ENCODE measurements at places on chromosomes 5 and 9. TPM values are rescaled to one million over a fixed set of nuclear protein-coding genes. Genes with fewer than 3 reads are reported as not detected.
A peak's percentile ranks its signal among the peaks of the same experiment; 100 is the strongest.

- DNase-seq, result peak; percentile 62
Measured at GRCh38 chr5:133991171-133991910, 13.4 kb downstream of the VDAC1 start.

DNA sequence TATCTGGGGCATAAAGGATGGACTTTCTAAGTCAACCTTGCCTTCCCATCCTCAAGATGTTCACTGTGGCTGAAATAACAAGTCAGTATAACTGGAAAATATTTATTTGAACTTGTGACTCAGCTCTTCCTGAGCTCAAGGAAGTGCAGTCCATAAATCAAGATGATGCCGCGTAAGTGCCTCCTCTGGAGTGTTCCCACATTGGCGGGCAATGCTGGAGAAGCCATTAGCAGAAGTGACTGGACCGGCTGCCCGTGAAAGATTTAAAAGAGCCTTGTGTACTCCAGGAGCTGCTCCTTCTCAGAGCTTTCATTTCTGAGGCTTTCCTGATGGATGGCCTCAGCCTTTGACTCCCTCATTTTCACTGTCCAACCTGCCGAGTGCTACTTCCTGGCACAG is 17.4 kb downstream of the TMOD1 start:
- DNase-seq, result peak; percentile 97

The GRXCR2 gene
- not detected for total RNA-seq

- no peak for DNase-seq
Measured at GRCh38 chr9:129759319-129759718, 6.5 kb upstream of the PTGES start.

DNA sequence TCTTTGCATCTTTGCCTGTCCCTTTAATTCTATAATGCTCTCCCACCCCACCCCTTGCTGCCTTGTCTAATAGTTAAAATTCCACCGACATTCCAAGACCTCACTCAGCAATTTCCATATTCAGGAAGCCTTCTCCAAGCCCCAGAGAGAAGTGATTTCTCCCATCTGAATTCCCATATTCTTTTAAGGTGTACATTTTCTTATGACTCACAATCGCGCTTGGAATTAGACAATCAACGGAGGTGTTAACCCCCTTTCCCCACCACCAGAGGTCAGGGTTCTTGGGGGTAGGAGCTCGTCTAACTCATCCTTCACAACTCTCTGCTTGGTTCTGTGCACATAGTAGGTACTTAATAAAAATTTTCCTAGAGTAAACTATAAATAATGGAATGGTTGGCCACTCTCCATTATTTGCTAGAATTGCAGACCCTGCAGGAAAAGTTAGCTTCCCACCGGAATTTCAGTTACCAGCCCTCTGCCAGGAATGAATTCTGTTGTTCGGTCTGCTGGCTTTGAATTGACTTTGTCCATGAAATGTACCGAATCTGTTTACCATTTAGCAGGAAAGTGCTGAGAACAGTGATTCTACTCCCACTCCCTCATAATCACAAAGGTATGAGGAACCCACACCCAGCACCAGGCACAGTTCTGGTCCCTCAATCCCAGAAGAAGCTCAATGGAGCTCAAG is 5.0 kb downstream of the KCNIP1 start:
- peak; percentile 8 for DNase-seq

DNA sequence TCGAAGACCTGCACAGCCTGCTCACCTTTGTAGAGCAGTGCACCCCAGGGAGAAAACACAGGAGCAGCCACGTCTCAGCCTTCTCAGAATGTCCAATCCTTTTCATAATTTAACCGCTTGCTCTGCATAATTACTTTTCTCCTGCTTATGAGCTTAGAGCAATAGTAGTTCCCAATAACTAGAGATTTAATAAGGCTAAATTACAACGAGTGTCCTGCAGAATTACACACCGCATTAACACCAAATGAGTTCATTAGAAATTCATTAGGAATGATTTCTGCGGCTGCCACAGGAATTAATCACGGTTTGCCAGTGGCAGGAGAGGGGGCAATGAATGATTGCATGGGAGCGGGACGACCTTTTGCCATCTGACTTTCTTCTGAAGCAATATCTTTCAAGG is 18.7 kb upstream of the FABP6 start:
- no peak for DNase-seq

The CAMK4 gene
- 8.2 TPM for total RNA-seq

The ALG2 gene
- 31.4 TPM for total RNA-seq

The SLCO6A1 gene
- not detected for total RNA-seq

The TMEM215 gene
- not detected for total RNA-seq

- no peak for DNase-seq
Measured at GRCh38 chr9:16143947-16144890, 591.4 kb downstream of the CCDC171 start.

The DDX41 gene
- total RNA-seq, result 86.4 TPM

All from endothelial cell of umbilical vein (primary cell).